Pons (tissue), 1 donor: ENCODE measurements at places on chromosomes 7 and 10.

- peak; percentile 56 for DNase-seq
Observed at GRCh38 chr7:86904949-86905834, 154.3 kb downstream of the ELAPOR2 start.

GRCh38 chr10:43679509-43679908, 30.8 kb upstream of the ZNF32 start:
- peak; percentile 30 for DNase-seq

DNA sequence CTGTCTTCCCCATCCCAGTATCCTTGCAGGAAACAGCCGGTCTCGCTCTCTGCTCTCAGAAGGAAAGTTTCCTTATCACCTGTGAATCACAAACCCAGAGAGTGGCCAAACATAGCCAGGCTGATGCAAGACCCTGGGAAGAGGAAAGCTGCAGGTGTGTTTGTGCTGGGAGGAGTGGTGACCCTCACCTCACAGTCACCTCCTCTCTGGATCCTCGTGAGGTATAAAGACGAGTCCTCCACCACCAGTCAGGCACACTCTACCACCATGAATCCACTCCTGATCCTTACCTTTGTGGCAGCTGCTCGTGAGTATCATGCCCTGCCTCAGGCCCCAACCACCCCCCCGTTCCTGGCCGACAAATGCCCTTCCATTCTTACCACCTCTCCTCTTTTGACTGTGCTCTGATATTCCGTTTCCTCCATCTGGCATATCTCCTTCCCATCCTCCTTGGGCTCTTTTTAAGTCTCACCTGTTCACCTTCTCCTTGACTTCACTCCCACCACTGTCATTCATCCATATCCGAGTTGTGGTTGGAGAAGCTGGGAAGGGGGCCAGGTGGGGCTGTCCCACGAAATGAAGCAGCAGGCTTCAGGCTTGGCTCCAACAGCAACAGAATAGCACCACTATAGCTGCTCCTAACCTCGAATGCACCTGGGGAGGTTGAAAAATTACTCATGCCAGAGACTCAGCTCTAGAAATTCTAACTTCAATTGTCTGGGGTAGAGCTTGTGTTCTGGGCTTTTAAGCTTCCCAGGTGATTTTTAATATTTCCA, at the start of gene PRSS1:
Gene PRSS1, plus strand, starts transcription at position 255 of the 776 bp plus-strand sequence. Its CDS starts 13 bp downstream, at position 268.
- no peak for DNase-seq

DNA sequence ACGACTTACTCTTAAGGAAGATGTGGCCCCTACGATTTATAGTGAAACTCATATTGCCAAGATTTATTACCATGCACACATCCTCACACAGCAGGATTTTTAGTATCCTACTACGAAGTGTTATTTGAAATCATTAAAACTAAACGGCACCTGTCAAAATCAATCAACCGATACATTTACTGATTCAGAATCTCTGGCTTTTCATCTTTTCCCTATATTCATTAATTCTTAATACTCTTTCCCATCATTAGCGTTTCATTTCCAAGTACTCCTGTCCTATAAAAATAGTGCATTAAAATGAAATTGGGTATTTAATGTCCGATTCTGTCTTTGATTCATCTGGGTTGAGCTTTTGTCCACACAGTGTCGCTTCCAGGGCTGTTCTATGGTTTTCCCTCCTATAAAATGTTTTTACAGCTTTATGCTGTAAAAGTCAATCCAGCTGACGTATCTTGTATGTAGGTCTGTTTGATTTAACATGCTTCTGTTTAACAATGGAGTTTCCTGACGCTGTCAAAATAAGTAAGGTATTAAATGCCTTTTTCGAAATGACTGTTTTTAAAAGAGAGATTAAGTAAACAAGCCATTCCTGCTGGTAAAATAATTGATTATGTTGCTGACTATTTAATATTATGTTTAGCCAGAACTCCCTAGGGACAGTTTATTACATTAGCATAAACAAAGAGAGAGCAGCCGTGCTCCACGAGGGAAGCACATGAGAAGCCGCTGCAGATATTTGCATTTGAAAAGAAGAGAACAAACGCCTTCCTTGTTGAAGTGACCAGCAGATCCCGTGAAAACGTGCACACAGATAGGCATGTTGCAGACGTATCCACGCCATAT, 22.3 kb upstream of the SFMBT2 start:
- peak; percentile 65 for DNase-seq
